ENCODE measurements at places on chromosomes 3 and 15.

DNA sequence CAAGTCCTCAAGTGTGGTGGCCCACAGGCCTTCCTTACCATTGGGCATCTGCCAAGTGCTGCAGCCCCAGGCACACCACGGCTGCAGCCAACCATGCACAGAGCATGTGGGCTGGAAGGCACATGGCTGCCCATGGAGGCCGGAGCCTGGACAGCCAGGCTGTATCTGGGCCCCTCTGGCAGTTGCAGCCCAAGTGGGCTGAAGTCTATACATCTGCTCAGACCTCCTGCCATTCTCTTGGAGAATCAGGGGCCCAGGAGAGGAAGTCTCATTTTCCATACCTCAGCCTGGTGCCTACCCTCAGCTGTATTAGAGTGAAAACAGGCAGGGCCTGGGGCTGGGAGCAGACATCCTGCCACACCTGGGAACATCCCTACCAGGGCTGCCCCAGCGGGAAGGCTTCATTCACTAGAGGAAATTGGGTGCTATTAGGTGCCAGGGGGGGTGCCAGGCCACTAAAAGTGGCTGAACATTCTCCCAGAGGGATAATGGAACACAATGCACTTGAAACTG is 48.0 kb upstream of the SLCO2A1 start:
- no peak for DNase-seq

DNA sequence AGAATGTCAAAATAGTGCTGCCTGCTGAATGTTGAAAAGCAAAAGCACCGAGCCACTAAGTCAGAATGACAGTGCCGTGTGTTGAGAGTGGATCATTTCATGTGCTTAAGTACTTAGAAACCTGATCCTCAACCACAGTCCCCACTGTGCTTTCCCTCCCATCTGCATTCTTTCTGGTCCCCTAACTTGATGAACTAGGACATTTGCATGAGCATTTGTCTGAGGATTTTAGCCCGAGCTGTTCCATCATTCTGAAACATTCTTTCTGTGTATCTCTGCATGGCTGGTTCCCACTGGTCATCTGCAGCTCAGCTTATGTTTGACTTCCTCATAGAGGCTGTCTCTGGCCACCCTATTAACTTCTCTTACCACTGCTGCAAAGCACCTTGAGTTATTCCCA is 42.0 kb downstream of the SST start:
- no peak for DNase-seq

- DNase-seq: no peak
Measured at GRCh38 chr15:93196135-93196670, 107.2 kb upstream of the RGMA start.

- no peak for DNase-seq
Measured at GRCh38 chr15:70308011-70308734, 210.5 kb upstream of the TLE3 start.

DNA sequence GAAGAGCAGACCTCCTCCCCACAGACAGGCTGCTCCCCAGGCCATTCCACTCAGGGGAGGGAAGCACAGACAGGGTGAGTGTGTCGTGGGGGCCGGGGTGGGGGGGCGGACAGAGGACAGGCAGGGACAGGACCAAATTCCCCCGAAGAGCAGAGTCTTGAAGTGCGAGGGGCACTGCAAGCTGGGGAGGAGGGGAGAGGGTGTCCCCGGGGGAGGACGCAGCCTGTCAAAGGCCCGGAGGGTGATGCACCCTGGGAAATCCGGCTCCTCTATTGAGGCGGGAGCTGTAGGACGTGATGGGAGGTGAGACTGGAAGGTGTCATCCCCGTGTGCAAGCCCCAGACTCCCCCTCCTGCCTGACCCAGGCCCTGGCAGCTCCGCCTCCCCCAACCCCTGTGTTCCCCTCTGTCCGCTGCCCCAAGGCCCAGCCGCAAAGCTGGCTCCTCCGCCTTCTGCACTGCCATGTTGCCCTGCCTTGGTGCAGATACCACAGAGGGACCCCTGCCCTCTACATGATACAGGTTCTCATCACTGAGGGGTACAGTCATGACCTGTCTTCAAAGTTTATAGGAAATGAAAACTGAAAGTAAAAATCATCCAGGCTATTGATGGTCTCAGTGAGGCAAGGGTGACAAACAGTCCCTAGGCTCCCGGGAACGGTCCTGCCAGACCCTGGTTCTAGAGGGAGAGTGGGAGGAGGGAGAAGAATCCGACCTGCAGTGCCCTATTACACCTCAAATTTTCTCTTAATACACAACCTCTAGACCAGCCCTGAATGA is 76.3 kb upstream of the IQSEC1 start:
- DNase-seq: no peak

GRCh38 chr15:65211482-65211982 is 259 bp upstream of the CILP start:
- DNase-seq: no peak

DNA sequence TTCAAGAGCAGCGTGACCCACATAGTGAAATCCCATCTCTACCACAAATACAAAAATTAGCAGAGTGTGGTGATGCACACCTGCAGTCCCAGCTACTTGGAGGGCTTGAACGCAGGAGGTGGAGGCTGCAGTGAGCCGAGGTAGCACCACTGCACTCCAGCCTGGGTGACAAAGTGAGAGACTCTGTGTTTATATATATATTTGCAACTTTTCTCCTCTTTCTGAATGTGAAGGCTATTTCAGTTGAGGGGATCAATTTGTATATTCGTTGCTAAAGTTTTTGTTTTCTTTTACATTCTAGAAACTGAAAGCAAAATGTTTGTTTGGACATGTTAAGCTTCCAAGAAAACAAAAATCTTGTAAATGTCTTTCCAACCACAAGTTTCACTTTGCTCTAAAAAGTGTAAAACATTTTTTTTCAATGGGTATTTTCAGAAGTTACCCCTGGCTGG is 29.8 kb upstream of the FAM98B start:
- DNase-seq: no peak

GRCh38 chr3:41148478-41148877 is 50.8 kb upstream of the CTNNB1 start:
- no peak for DNase-seq

DNA sequence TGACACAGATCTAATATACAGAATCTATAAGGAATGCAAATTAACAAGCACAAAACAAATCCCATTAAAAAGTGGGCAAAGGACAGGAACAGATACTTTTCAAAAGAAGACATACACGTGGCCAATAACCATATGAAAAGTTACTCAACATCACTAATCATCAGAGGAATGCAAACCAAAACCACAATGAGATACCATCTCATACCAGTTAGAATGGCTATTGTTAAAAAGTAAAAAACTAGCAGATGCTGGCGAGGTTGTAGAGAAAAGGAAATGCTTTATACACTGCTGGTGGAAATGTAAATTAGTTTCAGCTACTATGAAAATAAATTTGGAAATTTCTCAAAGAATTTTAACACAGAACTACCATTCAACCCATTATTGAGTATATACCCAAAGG is 50.7 kb downstream of the ADAMTS17 start:
- DNase-seq: no peak

- DNase-seq: no peak
Measured at GRCh38 chr3:176302271-176302670, 895.0 kb downstream of the TBL1XR1 start.

GRCh38 chr3:68699541-68699940 is 232.8 kb downstream of the TAFA4 start:
- DNase-seq: no peak

DNA sequence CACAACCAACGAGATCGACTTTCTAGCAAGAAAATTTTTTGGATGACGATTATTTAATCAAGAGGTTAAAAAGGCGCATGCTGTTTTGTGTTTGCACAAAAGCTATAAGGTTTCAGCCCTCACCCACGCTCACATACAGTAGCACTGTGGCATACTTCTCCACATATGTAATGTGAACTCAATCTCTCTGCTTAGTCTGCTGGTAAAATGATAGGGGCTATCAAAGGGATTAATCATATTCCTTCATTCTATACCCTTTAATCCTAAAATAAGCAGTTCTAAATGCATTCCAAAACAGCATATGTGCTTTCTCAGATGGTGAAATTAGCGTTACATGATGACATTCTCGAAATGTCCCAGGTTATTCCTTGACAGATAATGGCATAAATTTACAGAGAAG is 196.9 kb upstream of the PRICKLE2 start:
- no peak for DNase-seq

DNA sequence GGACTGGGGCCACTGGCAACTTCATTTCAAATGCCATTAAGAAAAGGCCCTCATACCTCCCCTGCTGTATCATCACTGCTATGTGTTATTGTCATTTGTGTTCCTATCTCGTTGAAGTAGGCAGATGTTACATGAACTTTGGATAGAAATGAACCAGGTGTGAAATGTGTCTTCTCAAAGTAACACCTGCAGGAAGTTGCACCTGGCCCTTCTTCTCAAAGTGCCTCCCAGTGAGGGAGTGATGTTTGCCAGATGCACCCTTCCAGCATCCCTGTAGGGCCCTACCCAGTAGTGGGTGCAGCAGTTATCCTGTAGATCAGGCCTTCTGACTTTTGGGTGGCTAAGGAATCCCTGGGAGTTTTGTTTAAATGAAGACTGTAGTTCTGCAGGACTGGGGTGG is 197.7 kb upstream of the CTNNB1 start:
- DNase-seq: no peak

GRCh38 chr15:57680021-57680420 is 26.5 kb upstream of the POLR2M start:
- DNase-seq: no peak

GRCh38 chr15:90883526-90883975 is 753 bp upstream of the FES start:
- DNase-seq: no peak

DNA sequence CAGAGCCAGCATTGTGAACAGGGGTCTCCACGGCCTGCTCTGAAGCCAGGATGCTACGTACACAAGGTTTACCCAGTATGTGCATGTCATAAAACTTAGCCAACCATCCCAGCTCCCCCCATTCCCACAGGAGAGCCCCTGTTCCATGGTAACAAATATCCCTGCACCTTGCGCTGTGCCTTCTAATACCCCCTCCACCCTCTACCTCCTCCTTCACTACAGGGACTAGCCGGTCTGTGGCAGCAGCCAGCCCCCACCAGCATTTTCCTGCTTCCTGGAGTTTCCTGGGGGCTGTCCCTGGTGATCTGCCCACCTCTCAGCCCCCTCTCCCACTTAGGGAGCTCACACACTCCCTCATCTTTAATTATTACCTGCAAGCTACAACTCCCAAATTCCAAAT is 20.4 kb downstream of the ACSBG1 start:
- DNase-seq: no peak

DNA sequence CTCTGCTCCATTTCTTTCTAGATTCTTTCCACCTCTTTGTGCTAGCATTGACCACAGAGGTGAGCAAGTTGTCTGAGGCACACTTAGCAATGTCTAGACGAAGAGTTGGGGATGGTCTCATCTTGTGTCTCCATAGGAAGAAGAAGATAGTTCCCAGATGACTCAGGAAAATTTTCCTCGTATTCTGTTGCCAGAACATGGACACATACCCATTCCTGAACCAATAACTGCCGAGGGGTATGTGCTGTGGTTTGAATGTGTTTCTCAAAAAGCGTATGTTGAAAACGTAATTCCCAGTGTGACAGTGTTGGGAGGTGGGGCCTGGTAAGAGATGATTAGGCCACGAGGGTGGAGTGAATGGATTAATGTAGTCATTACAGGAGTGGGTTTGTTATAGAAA is 107.5 kb upstream of the GALNT15 start:
- no peak for DNase-seq

GRCh38 chr3:160929595-160929994 is 173.6 kb downstream of the PPM1L start:
- no peak for DNase-seq

- no peak for DNase-seq
Measured at GRCh38 chr15:92624401-92624991, 31.1 kb downstream of the FAM174B start.

DNA sequence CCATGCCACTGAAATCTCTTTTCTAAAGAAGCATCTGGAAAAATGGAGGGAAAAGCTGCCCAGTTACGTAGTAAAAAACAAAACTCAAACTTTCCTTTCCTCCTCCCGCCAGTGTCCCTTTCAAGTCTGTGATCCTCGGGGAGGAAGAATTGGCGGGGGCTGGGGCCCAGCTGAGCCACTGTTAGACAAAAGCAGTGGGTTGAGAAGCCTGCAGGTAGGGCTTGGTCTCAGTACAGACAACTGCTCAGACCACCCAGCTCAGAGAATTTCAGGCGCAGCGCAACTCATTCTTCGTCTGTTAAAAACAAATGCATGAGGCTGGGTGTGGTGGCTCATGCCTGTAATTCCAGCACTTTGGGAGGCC is 117.1 kb downstream of the MYLK start:
- no peak for DNase-seq

DNA sequence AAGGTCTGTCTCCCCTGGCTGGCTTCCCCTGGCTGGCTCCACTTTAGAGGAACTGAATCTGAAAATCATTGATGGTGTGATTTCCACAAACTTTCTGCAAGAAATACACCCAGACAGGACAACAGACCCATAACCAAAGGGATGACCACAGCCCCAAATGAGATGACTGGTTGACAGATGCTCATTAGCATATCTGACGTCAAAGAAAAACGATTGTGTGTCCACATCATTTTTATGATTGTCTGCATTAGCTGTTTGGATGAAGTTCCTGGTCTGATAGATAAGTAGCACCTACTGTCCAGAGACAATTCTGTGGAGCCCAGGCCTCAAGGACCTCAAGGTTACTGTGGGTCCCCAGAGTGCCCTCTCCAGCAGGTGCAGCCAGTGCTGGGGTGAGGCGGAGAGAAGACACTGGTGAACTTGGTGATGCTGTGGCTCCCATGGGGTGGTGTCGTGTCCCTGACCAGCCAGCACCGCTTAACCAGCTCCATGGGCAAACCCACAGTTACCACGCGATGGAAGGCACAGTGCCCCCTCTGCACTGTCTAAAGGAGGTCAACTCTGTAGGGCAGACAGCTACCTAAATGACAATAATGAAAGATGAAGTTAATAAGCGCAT is 127.4 kb downstream of the NSMCE3 start:
- DNase-seq: no peak

DNA sequence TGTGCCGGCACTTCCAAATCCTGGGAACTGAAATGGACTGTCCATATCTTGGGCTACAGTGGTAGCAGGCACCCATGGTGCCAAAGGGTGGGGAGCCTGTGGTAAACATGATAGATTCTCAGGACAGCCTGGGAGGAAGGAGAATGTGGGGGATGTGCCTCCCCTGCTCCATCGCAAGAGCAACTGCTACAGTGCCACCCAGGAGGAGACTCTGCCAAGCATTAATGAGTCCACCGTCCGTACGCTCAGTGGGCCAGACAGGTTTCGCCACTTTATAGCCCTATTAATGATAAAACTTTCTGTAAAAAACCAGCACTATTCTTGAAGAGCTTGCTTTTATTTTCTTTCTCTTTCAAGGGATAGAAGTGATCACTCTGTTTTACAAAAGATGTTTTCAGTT is 75.2 kb downstream of the FMN1 start:
- DNase-seq: no peak
